ENCODE measurements at places on chromosomes 13 and 19. TPM values are rescaled to one million over a fixed set of nuclear protein-coding genes. Genes with fewer than 3 reads are reported as not detected.

The YJEFN3 gene
- total RNA-seq: 8.6 TPM

GRCh38 chr13:72113076-72113475, 246.1 kb upstream of the DACH1 start:
- no peak for DNase-seq

- no peak for DNase-seq
These were observed 25.1 kb downstream of the DOT1L start for GRCh38 chr19:2188708-2189385.

The IGSF23 gene
- total RNA-seq: not detected

DNA sequence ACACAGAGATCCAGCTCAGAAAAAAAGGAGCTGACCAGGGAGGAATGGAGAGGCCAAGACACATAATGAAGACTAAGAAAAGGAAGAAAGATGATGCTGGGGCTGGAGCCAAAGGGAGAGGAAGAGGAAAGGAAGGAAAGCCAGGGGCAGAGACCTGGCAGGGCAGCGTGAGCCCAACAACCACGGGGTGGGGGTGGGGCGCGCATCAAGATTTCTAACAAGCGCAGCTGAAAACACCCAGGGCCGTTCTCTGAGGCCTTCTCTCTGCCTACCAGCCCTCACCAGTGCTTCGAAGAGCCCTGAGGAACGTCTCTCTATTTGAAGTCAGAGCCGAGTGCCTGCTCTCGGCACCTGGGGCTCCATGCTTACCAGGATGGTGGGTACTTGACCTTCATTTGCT, 23.6 kb upstream of the POU2F2 start:
- DNase-seq: no peak

DNA sequence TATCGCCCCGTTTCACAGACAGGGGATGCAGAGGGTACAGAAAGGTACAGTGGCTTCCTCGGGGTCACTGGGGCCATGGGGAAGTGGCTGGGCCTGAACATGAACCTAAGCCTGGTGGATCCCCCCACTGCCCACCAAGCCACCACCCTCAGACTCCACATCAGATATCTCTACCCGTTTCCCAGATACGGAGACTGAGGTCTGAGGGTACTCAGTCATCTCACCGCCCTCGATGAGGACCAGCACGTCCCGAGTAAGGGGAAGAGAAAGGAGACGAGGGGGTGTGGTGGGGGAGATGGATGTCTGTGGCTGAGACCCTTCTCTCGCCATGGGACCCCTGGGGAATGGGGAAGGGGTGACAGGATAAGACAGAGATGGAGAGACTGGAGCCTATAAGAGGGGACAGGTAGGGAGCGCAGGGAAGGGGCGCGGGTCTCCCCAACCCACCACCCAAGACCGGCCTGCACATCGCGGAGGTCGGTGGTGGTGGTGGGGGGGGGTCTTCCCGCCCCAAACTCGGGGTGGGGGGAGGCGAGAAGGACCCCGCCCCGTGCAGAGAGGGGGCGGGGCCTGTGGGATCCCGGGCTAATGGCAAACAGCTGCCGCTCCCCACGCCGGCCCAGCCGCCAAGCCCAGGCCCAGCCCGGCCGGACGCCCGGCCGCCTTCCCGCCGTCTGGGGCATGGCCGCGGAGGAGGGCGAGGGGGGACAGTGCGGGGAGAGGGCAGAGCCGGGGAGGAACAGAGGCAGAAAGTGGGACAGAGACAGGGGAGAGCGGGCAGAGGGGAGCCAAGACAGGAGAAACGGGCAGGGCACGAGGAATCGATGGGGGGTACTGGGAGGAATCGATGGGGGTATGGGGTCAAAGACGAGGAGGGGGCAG, 698 bp downstream of the KANK2 start:
- peak; percentile 39 for DNase-seq

- no peak for DNase-seq
These were observed 748 bp downstream of the RPS15 start for GRCh38 chr19:1438933-1439354.

DNA sequence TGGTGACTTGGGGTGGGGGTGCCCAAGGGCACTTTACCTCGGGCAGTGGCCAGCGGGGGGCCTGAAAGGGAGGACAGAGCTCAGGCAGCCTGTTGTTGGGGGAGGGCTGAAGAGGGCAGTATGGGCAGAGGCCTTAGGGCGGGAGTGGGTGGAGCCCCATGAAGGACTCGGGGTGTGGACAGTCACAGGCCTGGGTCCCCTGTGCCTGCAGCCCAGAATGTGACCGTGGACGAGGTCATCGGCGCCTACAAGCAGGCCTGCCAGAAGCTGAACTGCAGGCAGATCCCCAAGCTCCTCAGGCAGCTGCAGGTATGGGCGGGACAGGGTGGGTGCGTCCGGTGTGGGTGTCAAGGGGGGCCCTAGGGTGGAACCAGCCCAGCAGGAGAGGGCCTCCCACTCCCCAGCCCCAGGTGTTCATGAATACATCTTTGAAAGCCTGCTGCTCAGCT, 22.5 kb downstream of the NKPD1 start:
- DNase-seq: no peak

DNA sequence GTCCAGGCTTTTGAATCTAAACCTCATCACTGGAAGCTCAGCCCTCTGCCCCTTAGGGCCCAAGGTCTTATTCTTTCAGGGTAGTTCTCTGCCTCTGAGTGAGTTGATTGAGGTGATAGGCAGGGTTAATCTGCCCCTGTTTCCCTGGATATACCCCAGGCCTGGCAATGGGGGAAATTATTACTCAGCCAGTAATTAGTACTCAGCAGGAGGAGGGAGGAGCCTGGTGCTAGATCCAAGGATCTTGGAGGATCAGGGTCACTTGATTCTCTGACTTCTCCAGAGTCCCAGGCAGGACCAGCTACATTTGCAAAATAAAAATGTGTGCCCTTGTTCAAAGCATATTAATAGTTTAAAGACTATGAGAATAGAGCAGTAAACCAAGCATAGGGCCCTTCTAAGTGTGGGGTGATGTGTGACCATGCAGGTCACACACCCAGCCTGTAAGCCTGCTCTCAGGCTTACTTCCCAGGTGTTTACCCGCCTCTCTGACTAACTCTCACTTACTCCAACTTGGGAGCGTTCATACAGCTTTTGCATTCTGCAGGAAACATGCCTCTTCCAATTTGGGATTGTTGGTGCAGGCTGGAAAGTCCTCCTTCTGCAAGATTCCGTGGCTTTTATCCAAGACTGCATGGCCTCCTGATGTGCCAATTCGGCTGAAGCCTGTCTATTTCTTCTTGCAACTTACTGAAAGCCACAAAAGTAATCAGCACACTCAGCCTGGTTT, 7.9 kb upstream of the STK24 start:
- peak; percentile 58 for DNase-seq

The SYNE4 gene
- total RNA-seq: 0.70 TPM

DNA sequence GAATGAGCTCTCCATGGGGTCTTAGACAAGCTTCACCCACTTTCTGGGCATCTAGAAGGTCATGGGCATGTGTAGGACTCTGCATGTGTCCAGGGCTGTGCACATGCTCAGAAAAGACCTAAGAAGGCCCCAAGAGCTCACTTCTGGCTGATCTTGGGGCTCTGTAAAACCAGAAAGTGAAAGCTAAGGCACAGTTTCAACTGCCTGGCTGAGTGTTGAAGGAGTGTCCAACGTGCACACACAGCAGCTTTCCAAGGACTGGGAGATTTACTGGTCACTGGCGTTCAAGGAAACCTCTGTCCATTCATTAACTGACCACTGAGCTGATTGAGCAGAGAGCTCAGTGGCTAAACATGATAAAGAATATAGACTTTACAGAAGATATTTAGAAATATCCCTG, 137.9 kb downstream of the KATNAL1 start:
- DNase-seq: no peak

DNA sequence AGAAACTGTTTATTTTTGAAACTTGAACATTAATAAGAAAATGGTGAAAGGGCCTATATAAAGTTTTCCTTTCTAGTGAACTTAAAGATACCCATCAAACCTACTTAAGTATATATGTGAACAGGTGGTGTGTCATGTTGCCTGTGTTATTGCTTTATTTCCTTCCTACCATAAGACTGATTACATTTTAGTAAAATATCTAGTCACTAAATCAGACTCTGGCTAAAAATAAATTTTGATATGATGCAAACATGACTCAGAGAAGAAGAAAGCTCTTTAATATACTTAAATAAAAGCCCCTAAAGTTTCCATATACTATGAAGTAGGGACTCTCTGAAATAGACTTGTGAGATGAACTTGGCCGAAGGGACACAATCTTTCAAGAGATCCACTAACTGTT, 35.1 kb upstream of the FBXL3 start:
- DNase-seq: no peak

GRCh38 chr19:19626516-19627472, 1.2 kb downstream of the LPAR2 start:
- no peak for DNase-seq

DNA sequence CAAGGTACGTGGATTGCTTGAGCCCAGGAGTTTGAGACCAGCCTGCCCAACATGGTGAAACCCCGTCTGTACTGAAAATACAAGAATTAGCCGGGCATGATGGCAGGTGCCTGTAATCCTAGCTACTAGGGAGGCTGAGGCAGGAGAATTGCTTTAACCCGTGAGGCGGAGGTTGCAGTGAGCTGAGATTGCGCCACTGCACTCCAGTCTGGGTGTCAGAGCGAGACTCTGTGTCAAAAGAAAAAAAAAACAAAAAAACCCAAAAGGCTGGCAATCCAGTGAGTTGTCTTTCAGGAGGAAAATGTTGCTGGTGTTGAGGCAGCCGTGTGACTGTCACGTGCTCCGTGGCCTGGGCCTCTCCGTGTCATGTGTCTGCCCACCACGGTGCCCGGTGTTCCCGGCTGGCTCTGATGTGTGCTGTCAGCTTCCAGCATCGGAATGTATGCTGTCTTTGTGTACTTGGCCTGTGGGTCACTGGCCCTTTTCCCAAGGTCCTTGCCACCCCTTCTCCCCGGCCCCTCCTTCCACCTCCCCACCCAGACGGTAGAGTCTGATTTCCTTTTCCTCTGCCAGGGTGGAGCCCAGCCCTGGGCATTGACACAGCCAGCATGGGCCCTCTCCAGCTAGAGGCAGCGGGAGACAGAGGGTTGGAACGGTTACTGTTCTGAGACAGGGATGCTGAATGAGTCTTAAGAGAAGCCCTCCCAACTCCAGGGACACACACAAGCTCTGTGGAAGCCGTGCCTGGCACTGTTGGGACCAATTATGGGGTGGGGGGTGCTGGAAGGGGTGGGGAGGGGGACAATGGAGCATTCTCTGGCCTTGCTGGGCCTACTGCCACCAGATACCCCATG, 7.2 kb upstream of the TUBB4A start:
- no peak for DNase-seq

GRCh38 chr19:46016426-46017094, 6.3 kb downstream of the PGLYRP1 start:
- DNase-seq: peak; percentile 83

- DNase-seq: no peak
These were observed at the start of gene ARHGEF18 for GRCh38 chr19:7348587-7349230. Gene ARHGEF18, plus strand, starts transcription at chr19:7348937. Its CDS starts 13,954 bp downstream, at chr19:7362891.
